ENCODE measurements at places on chromosomes 5 and 9. TPM values are rescaled to one million over a fixed set of nuclear protein-coding genes. Genes with fewer than 3 reads are reported as not detected.

Gene NMUR2
- total RNA-seq, result not detected

Gene SHISAL2B
- not detected for total RNA-seq

Gene TAF1L
- not detected for total RNA-seq

Gene TMC1
- total RNA-seq, result under 0.01 TPM

Gene POLE3
- 73.2 TPM for total RNA-seq

Gene MRRF
- total RNA-seq, result 34.3 TPM

Gene CER1
- not detected for total RNA-seq

Gene GARIN3
- not detected for total RNA-seq

Gene CDKN2A
- total RNA-seq, result 8.6 TPM

Gene APBA1
- 2.5 TPM for total RNA-seq

Gene UAP1L1
- 16.1 TPM for total RNA-seq

Gene CNTNAP3
- 2.9 TPM for total RNA-seq

Gene HOMER1
- total RNA-seq, result 11.3 TPM

Gene CTXN3
- not detected for total RNA-seq

Gene SSNA1
- total RNA-seq, result 109 TPM

Gene IFNA13
- total RNA-seq, result not detected

Gene CDC14B
- total RNA-seq, result 31.0 TPM

Gene FGD3
- total RNA-seq, result not detected

All from regular cardiac myocyte (primary cell).